ENCODE measurements at places on chromosomes 12 and 14.

GRCh38 chr12:77442633-77443032 is 377.3 kb upstream of the E2F7 start:
- no peak for DNase-seq

DNA sequence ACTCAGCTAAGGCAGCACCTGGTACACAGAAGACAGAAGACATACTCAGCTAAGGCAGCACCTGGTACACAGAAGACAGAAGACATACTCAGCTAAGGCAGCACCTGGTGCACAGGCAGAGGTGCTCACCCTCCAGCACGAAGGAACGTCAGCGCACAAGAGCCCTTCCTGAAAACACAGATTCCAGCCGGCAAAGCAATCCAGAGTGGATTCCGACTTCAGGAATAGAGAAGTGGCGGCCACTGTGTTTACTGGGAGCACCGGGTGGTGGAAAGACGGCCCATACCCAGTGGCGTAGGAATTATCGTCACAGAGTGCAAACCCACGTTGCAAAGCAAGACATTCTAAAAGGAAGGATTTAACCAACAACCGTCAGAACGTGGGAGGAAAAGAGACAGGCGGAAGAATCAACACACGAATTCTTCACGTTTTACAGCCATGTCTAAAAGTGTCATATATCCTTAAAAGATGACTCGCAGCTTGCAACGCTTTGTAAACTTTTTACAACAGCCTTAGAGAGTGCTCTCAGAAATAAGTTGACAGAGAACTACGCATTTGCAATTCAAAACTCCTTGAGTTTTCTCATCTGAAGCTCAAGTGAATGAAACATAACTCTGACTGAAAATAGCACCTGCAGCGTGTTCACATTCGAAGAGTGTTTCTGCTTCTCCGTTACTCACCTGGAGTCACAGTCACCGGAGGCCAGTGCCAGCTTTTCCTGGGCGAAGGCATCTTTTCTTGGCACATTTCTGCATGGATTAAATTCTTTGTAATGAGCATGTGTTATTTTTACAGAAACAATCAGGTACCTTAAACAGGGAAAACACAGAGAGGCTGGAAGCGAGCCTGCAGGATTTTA is 55.8 kb upstream of the GALNT9 start:
- no peak for DNase-seq

GRCh38 chr14:50967103-50967502 is 22.8 kb upstream of the PYGL start:
- no peak for DNase-seq

DNA sequence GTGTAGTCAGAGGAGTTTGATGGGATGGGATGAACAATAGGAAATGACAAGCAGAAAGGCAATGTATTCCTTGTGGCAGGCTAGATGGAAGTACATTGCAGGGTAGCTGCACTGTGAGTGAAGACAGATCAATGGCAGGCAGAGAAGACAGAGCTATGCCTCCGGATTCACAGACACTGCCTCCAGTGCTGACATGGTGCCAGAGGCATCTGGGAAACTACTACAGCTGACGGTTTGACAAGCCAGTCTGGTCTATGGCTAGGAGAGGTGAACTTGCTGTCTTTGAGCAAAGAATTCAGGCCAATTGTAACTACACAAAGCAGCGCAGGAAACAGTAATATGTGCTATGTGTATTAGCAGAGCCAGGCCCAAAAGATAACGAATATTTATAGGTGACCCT is 193.5 kb downstream of the DIO2 start:
- no peak for DNase-seq

GRCh38 chr12:111596985-111597830 is 1.9 kb downstream of the ATXN2 start:
- DNase-seq = no peak
